ENCODE measurements at places on chromosomes 13 and 19. TPM values are rescaled to one million over a fixed set of nuclear protein-coding genes. Genes with fewer than 3 reads are reported as not detected.

GRCh38 chr19:41376241-41376997 lies at the start of gene TMEM91:
Gene TMEM91 (plus strand): TSS chr19:41376533. CDS start chr19:41378310, 1,777 bp downstream.
- peak; percentile 44 for DNase-seq

GRCh38 chr13:97256343-97256783 lies 34.2 kb downstream of the MBNL2 start:
- DNase-seq: peak; percentile 95

COMP gene
- 0.07 TPM for total RNA-seq

GRCh38 chr13:94702181-94703041 lies 9.9 kb downstream of the SOX21 start:
- no peak for DNase-seq

DNA sequence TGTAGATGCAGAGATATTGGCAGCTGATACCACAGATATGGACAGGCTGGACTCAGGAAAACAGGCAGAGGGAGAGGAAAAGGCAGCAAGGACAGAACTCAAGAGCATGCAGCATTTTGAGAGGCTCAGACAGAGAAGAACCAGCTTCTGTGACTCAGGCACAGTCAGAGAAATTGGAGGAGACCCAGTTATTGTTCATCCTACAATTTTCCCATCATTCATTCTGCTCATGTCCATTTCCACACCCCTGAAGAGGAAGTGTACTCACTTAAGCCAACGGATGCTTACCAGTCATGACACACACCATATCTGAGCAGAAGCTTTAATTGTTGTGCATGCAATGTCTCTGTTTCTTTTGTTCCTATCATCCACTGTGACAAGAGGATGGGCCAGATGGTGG lies 359.8 kb upstream of the HTR2A start:
- DNase-seq: no peak

RNF225 gene
- total RNA-seq: not detected

CGB1 gene
- not detected for total RNA-seq

ZNF468 gene
- total RNA-seq: 19.9 TPM

DNA sequence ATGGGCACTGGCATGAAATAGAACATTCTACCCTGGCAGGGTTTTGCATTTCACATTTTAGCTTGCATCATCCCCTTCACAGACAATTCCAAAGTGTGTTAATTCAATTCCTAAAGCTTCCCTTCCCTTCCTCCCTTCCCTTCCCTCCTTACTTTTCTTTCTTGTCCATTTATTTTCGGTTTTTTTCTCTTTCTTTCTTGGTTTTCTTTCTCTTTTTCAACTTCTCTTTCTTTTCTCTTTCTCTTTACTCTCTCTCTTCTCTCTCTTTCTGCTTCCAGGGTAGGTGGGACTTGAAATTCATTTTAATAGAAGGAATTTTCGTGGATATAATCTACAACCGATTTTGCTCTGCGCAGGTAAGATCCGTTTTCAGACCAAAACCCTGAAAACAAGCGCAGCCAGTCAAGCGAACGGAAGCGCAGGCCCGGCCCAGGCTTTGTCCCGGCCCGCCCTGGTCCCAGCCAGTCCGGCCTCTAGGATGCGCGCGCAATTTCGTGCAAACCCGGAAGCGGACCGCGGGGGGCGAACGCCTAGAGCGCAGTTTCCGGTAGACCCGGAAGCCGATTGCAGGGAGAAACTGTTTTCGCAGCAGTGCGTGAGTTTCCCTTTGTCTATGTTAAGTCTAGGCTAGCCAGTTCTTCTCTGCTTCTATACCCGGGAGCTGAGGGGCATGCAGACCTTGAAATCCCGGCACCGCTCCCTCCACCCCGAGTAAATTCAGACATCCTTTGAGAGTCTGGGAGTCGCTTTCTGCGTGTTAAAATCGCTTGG lies at the start of gene ZNF528:
Gene ZNF528, plus strand, starts transcription at position 540 of the 771 bp plus-strand sequence. CDS start 4,165 bp downstream, outside the sequence.
- DNase-seq: peak; percentile 90

POGLUT2 gene
- 15.7 TPM for total RNA-seq

GRCh38 chr19:7870571-7871436 lies 3.4 kb downstream of the PRR36 start:
- DNase-seq: peak; percentile 91

- peak; percentile 66 for DNase-seq
These were observed at the start of gene KCNN1 for GRCh38 chr19:17966550-17967256. Gene KCNN1 (plus strand): TSS chr19:17967107. CDS start chr19:17973889, 6,782 bp downstream.

GRCh38 chr13:40345654-40346372 lies 320.6 kb downstream of the FOXO1 start:
- DNase-seq: no peak
